Fibroblast of skin of right biceps (primary cell): ENCODE measurements at places on chromosomes 4 and X.

DNA sequence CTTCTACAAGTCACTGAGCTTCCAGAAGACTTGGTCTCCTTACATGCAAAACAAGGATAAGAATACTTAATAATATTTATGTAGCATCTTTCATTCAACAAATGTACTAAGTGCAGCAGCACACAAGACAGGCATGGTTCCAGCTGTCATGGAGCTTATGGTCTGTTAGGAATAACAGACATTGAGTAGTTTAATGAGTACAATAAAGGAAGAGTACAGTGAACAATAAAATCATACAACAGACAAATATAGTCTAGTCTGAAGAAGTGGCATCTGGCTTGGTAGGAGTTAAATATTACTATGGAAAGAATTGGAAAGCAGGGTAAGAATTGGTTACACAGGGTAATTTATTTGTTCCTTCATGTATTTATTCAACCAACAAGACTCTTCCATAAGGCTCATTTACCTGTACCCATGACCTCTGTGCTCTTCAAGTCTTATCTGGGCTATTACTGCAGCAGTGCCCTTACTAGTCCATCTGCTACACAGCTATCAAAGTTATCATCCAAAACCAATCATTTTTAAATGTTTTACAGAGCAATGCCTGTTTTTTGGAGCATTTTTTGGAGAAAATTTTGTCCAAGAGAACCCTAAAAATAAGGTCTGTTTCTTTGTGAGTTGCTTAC lies 101.1 kb upstream of the RPL34 start:
- no peak for DNase-seq

DNA sequence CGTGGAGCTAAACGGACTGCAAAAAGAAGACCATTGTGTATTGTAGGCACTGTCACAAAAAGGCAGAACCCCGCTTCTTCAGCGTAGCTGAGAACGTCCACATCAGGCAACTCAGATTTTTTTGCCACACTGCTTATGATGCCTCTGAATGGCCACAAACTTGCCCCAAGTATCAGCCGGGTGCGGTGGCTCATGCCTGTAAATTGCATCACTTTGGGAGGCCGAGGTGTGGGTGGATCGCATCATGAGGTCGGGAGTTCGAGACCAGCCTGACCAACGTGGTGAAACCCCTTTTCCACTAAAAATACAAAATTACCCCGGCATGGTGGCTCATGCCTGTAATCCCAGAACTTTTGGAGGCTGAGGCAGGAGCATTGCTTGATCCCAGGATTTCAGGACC lies 14.9 kb upstream of the IL3RA start:
- no peak for DNase-seq

GRCh38 chr4:19187691-19188090 lies 1064.0 kb upstream of the SLIT2 start:
- DNase-seq = no peak

- DNase-seq = peak; percentile 48
Observed at GRCh38 chr4:94934864-94935263, 177.1 kb downstream of the BMPR1B start.

DNA sequence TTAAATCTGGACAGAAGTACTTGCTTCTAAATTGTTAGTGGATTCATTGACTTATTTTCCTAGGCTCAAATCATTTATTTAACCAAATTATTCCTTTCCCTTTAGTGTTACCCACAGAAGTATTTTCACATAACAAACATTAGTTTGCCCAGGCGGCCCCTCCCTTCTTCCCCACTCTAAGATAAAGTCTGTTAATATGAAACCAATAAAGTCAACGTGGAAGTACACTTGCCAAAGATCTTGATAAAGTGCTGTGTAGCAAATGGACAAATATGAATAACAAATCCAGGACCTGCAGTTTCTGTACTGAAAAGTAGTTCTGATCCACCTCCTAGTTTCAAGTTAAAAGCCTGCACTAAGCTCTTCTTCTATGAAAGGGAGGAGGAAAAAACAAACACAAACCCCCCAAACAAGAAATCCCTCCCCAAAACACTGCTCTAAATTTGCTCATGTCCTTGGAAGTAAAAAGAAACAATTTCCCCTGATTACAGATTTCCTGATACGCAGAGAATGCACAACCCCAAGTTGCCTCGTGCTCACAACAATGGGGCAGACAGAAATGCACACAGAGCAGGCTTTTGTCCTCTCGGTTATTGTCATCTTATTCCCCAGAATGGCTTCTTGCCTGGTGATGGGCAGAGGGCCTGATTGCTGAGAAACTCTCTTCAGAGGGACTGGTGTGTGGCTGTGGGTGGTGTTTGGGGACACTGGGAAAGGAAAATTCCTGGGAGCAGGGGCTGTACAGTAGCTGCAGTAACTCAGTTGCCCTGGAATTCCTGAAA lies 23.2 kb downstream of the TMSB4X start:
- no peak for DNase-seq

DNA sequence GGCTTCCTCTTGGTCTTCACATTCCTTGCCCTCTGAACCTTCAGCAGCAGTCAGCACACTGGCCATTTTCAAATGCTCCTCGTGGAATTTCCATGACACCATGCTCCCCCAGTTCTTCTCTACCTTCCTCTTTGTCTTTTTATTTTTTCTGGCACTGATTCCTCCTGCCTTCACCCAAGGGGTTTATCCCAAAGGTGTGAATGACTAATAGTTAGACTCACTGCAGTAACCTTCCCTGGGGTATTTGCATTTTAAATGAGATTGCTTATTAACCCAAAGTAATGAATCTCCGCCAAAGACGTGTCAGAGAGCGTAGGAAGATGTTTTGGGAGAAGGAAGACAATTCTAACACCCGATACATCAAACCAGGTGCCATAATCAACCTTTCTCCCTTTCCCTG lies 36.2 kb downstream of the CD40LG start:
- no peak for DNase-seq

DNA sequence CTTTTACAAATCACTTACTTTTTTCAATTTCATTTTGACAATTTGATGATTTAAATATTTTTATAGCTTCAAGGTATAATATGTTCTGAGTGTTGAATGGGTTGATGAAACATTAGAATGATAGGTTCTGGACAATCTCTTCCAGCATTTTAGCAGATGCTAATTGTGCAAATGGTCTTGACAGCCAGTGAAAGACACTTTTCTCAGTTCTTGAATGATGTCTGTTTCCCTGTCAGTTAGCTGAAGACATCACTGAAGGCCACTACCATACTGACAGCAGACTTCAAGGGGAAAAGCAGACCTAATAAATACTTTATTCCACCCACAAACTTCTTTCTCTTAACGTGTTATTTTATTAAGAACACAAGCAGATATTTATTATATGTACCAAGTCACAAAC lies 498.6 kb downstream of the GRXCR1 start:
- DNase-seq = no peak

GRCh38 chrX:110021258-110022022 lies 18.5 kb downstream of the TMEM164 start:
- peak; percentile 43 for DNase-seq

DNA sequence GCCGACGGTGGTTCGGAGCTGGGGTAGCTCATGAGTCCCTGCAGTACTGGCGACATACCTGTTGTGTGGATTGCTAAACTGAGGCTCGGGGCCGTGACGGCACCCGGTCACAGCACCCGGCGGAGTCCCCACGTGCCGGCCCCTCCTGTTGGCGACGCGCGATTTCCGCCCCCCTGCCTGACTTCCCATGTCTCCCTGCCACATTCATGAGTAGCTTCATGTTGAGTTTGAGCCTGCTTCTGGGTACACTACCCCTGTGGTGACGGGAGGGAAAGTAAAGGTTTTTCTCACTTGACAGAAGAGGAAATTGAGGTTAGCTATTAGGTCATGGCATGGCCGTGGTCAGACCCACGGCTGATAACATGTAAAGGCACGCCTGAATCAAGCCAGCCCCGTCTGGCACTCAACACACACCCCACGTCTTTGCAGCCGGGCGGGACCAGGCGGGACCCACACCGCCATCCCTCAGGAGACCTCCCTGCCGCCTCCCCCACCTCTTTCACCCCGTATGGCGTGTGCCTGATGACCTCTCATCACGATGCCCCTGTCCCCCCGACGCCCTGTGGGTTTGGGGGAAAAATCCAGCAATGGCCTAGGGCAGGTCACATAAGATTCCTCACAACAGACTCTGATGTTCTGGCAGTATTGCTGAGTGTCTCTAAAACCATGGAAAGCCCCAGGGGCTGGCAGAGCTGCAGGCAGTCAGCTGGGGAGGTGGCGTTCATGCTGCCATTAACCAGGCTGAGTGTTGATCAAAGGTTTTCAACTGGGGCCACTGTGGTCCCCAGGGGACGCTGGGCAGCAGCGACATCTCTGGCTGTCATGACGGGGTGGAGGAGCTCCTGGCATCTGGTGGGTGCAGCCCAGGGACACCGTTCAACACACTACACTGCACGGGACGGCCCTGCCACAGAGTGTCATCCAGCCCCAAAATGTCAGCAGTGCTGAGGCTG lies 29.2 kb downstream of the P2RY8 start:
- no peak for DNase-seq

GRCh38 chr4:96170198-96170597 lies 330.3 kb downstream of the PDHA2 start:
- DNase-seq = no peak

- DNase-seq = peak; percentile 6
Observed at GRCh38 chr4:182955411-182955810, 38.2 kb upstream of the DCTD start.

GRCh38 chr4:147727476-147728028 lies 4.3 kb upstream of the ARHGAP10 start:
- DNase-seq = peak; percentile 22

DNA sequence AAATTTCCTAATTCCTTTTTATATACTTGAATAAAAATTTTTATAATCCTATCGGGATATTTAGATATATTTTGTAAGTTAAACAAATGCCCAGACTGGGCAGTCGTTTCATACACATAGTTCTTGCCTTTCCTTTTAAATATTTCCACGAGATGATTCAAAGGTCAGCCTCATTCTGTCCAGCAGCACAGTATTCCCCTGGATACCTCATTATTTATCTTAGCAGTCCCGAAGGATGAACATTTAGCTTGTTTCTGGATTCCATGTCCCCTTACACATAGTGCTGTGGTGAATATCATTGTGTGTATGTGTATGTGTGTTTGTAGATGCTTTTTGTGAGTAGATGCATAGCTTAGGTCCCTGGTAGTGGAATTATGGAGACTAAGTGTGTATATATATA lies 38.3 kb downstream of the RAPGEF2 start:
- peak; percentile 25 for DNase-seq

- DNase-seq = no peak
Observed at GRCh38 chr4:54231419-54231767, 2.3 kb downstream of the PDGFRA start.

DNA sequence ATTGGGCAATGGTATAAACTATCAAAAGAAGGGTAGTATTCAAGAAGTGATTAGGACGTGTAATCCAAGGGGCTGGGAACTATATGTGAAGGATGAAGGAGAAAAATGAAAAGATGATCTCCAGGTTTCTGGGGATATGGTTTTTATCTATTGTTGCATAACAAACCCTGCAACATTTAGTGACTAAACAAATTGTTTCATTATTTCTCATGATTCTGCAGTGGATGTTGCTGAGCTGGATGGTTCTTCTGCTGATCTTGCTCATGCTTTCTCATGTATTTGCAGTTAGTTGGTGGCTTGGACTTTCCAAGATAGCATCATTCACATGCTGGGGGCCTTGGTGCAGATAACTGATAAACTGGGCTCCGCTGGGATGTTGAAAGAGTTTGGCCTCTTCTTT lies 29.1 kb downstream of the PHOX2B start:
- DNase-seq = peak; percentile 44

GRCh38 chr4:6295495-6295894 lies 25.8 kb downstream of the WFS1 start:
- DNase-seq = no peak

- DNase-seq = no peak
Observed at GRCh38 chr4:176207839-176208238, 12.5 kb upstream of the SPATA4 start.

GRCh38 chrX:97936296-97936695 lies 1052.6 kb downstream of the RPA4 start:
- DNase-seq = no peak

- DNase-seq = peak; percentile 40
Observed at GRCh38 chr4:54937501-54937900, 187.9 kb downstream of the KDR start.

- no peak for DNase-seq
Observed at GRCh38 chr4:169209388-169209883, 61.3 kb downstream of the SH3RF1 start.

- no peak for DNase-seq
Observed at GRCh38 chr4:59698041-59698440, 1502.1 kb upstream of the ADGRL3 start.

DNA sequence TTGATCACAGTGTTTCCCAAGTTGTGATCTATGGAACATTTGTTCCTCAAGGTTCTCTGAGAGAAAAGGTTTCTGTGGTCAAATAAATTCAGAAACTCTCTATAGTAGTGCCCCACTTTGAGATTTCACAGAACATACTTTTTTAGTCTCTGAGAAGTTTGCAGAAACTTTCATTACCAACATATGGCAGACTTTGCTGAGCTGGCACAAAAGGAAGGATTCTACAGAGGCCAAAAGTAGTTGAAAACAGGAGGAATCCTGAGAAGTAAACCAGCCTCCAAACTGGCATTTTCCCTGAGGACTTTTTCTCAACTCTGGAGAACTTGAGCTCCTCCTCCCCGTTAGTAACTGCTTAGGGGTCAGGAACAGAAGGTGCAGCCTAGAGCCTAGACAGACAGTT lies 117.8 kb upstream of the ESX1 start:
- DNase-seq = no peak

- no peak for DNase-seq
Observed at GRCh38 chr4:174882317-174882992, 35.7 kb upstream of the ADAM29 start.

GRCh38 chr4:16668488-16668887 lies 230.0 kb downstream of the LDB2 start:
- no peak for DNase-seq

DNA sequence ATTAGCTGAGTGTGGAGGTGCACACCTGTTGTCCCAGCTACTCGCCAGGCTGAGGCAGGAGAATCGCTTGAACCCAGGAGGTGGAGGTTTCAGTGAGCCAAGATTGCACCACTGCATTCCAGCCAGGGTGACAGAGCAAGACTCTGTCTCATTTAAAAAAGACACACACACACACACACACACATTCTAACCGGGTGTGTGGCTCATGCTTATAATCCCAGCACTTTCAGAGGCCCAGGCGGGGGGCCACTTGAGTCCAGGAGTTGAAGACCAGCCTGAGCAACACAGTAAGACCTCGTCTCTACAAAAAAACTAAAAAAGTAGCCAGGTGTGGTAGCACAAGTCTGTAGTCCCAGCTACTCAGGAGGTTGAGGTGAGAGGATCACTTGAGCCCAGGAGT lies 152.3 kb downstream of the LRBA start:
- peak; percentile 19 for DNase-seq

- peak; percentile 21 for DNase-seq
Observed at GRCh38 chr4:88054901-88055300, 47.5 kb downstream of the PKD2 start.

DNA sequence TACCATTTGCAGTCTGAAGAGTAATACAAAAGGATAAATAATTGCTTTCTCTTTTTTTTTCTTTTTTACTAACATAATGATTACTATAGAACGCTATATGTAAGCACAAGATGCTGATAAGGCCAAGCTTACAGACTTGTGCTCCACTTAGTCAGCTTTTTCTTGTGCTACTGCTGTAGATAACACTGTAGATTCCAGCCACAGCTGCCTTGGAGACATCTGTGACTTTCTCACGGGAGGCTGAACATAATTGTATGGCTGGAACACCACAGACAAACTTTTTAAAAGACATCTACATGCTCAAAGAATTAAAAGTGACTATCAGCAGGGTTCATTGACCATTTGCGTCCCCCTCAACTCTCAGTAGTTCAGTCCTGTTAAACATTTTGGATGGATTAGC lies 381.7 kb upstream of the AMOT start:
- no peak for DNase-seq
